ENCODE measurements at places on chromosomes 7 and 10.

GRCh38 chr10:93272884-93273675, 199.4 kb downstream of the CYP26A1 start:
- DNase-seq: no peak

DNA sequence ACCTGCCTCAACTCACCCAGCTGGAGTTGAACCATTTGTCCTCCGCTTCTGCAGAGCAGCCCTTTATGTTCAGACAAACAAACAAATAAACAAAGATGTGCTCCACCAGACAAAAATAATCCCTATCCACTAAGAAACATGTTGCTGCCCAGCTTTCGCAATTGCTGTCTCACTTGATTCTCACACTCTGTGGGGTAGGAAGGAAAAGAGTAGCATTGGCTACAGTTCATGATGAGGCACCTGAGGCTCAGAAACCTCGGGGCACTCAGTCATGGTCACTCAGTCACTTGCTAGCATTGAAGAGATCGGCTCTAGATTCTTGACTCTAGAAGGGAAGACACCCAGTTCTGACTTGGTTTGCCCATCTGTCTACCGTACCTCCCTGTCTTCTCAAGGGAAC, 88.0 kb upstream of the ZMIZ1 start:
- no peak for DNase-seq

- no peak for DNase-seq
These were observed 27.1 kb upstream of the PAX2 start for GRCh38 chr10:100718197-100718742.

DNA sequence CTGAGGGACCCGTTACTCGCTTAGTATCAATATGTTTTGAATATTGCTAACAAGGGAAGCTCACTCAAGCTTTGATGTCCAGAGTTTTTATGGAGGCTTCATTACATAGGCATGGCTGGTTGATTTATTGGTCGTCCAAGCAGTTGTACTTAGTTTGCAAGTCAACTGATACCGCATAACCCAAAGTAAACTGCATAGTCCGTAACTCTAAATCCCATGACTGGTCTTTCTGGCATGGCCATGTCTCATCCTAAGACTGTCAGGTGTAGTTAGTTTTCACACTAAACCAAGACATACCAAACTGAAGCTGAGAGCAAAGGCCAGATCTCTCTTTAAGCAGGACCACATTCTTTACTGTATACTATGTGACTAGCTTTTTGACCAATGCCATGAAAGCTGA, 397.9 kb downstream of the TFEC start:
- DNase-seq: no peak

GRCh38 chr7:24227068-24227467, 56.9 kb upstream of the NPY start:
- DNase-seq: no peak

- no peak for DNase-seq
These were observed 120.0 kb upstream of the TCERG1L start for GRCh38 chr10:131431533-131431932.

- no peak for DNase-seq
These were observed 306.8 kb upstream of the CDC14C start for GRCh38 chr7:48617508-48617907.

GRCh38 chr10:60820093-60820754, 41.9 kb downstream of the CDK1 start:
- no peak for DNase-seq

- no peak for DNase-seq
These were observed 154.8 kb downstream of the DGKB start for GRCh38 chr7:14747701-14748100.

- no peak for DNase-seq
These were observed 1128.7 kb downstream of the CNTNAP2 start for GRCh38 chr7:147245274-147245673.

DNA sequence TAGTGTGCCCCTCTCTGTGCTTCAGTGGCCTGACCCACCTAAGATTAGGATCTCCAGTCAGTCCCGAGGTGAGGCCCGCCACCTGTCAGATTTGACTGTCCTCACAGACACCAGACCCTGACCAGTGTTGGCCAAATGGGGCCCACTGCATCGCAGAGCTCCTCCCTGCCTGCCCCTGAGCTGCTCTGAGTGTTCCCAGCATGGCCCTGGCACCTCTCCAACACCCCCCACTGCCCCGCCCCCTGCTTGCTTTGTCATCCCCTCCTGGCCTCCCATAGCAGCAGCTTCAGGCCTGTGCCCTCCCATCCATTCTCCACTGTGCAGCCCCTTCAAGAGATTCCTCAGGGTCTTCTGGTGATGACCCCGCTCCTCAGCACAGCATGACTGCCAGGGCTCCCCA, 67.6 kb downstream of the C10orf120 start:
- no peak for DNase-seq

All from frontal cortex (tissue), 4 donors.